ENCODE measurements at places on chromosomes 13 and 19.

DNA sequence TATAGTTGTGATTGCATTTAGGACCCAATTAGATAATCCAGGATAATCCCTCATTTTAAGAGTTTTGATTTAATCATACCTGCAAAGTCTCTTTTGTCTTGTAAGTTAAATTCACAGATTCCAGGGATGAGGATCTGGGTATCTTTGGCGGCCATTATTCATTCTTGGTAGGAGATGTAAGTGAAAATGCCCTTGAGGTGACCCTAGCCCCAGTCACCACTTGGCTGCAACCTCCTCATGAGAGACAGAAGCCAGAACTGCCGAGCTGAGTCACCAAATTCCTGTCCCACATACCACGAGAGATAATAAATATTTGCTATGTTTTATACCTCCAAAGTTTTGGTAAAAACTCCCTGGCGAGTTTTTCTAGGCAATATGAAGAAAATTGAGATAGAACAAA, 389.4 kb downstream of the RFC3 start:
- DNase-seq: no peak

- DNase-seq: no peak
Observed at GRCh38 chr13:83765796-83766195, 116.5 kb downstream of the SLITRK1 start.

GRCh38 chr19:57363688-57364181, 384 bp downstream of the TRAPPC2B start:
- no peak for DNase-seq

- no peak for DNase-seq
Observed at GRCh38 chr13:43776501-43777079, 10.2 kb downstream of the ENOX1 start.

- no peak for DNase-seq
Observed at GRCh38 chr13:75489502-75490263, 7.7 kb upstream of the TBC1D4 start.

- peak; percentile 79 for DNase-seq
Observed at GRCh38 chr19:32405431-32406160, at the start of gene DPY19L3. Gene DPY19L3 (plus strand): TSS chr19:32405770. CDS start chr19:32408254, 2,484 bp downstream.

GRCh38 chr13:33870046-33870668, 52.2 kb downstream of the RFC3 start:
- DNase-seq: no peak

- DNase-seq: no peak
Observed at GRCh38 chr13:57644106-57644505, 12.6 kb downstream of the PCDH17 start.

DNA sequence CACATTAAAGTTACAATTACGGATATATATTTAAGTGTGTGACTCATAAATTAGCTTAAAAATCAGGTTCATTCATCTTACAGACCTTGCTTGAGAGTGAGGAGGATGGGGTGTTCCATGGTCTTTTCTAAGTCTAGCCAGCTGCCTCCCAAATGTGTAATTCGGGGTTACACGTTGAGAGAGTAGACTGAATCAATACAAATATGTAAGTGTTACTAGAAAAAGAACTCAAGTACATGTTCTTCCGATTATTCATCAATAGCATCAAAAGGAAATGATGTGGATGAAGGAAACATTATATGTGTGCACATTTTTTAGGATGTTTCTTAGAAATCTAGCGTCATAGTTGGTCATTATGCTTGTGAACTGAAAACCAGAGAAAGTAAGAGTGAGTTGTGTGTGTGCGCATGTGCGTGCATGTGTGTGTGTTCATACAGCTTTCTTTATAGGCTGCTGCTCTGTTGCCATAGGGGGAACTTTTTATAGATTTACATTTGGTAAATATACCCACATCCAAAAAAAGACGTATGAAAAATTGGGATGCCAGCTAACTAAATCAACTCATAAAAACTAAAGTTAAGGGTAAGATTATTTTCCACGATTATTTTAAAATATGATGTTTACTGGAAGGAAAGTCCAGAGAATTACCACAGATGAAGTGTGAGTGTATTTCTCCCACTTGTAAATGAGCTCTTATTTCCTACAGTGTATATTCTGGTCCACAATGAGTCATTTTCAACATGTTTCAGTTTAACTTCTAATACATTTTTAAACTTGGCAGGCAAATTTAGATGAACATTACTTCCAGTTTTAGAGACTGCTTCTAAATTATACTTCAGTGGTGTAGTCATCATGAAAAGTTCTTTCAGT, 82.4 kb downstream of the PIBF1 start:
- DNase-seq: no peak

DNA sequence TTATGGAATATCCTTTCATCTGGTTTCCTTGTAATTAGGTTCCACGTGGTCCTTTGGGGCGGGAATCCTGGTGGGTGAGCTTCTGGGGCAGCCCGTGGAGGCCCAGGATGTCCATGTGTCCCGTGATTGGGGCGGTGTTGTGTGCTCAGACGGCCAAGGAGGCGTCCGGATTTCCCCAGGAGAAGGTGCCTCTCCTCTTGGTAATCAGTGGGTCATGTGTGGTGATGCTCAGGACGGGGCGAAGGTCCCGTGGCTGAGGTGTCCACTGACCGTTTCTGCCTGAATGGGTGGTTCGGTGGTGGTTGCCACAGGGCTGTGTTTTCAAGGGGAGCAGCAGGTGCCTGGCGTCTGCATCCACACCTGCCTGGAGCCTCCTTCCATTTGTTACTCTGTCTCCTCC, 52.2 kb upstream of the F7 start:
- no peak for DNase-seq

- no peak for DNase-seq
Observed at GRCh38 chr13:40515702-40516101, 150.7 kb downstream of the FOXO1 start.

DNA sequence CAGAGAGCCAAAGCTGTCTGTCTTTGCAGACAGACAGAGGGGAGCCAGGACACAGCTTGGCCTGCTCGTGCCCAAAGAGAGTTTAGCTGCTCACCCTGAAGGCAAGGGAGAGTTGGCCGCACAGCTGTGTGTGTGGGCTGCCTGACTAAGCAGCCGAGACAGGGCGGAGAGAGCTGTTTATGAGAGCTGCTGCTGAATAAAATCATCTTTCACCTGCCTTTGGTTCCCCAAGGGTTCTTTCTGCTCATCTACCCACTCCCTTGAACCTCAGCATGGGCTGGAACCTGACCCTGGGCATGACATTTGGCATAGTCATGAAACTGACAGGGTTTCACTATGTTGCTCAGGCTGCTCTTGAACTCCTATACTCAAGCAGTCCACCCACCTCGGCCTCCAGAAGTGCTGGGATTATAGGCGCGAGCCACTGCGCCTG, 98.2 kb downstream of the RBM26 start:
- DNase-seq: no peak

GRCh38 chr13:95573221-95573620, 20.7 kb downstream of the CLDN10 start:
- no peak for DNase-seq

DNA sequence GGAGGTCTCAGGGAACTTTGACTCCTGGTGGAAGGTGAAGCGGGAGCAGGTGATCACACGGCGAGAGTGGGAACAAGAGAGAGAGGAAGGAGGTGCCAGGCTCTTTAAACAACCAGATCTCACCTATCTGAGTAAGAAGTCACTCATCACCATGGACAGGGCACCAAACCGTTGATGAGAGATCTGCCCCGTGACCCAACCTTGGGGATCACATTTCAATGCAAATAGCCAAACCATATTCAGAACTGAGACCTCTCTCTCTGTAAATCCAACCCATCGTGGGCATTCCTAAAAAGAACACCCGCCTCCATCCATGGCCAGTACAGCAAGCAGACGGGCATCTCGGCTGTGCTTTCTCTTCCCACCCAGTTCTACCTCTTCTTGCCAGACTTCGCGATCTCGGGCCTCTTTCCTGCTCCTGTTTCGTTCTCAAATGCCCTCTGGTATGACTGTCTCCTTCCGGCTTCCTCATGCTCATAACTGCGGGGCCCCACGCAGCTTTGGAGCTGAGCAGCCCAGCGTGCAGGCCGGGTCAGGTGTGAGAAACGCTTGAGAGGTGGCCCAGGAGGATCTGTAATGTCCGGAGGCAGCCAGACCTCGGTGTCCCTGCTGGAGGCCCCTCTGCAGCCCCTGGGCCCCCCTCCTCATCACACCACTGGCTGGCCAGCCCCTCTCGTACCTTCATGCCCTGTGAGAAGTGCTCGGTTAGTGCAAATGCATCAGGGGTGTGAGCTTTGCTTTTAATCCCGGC, 97.0 kb upstream of the GPR183 start:
- DNase-seq: no peak

- DNase-seq: no peak
Observed at GRCh38 chr13:81577601-81578195, 1236.8 kb upstream of the SPRY2 start.

- DNase-seq: no peak
Observed at GRCh38 chr19:919199-920050, 2.3 kb downstream of the KISS1R start.

GRCh38 chr19:19562665-19563347, 24.7 kb downstream of the CILP2 start:
- DNase-seq: no peak

DNA sequence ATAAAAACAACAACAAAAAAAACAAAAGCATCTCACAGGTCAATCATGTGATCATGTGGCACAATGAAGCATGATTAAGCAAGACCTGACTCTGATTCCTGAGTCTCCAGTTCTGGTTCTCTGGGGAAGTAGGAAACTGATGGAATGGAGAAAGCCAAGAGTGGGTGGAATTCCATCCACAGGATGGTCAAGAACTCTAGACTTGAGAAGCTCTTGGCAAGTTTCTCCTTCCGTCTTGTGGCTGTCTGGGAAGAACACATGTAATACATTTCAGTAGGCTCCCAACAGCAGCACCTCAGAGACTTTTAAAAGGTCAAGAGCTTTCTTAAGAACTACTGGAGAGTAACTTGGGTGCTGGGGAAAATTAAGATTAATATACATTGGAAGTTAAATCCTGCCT, 78.6 kb upstream of the TSHZ3 start:
- no peak for DNase-seq

GRCh38 chr19:21569494-21569865, 64.1 kb downstream of the ZNF429 start:
- DNase-seq: no peak

- no peak for DNase-seq
Observed at GRCh38 chr19:34662919-34663318, 14.0 kb downstream of the SCGB2B2 start.

GRCh38 chr13:105342281-105342820, 1193.1 kb downstream of the EFNB2 start:
- DNase-seq: no peak

GRCh38 chr19:50983625-50984292, at the start of gene KLK7:
Gene KLK7 (minus strand): TSS chr19:50983917. CDS start chr19:50982399, 1,518 bp downstream.
- DNase-seq: no peak

DNA sequence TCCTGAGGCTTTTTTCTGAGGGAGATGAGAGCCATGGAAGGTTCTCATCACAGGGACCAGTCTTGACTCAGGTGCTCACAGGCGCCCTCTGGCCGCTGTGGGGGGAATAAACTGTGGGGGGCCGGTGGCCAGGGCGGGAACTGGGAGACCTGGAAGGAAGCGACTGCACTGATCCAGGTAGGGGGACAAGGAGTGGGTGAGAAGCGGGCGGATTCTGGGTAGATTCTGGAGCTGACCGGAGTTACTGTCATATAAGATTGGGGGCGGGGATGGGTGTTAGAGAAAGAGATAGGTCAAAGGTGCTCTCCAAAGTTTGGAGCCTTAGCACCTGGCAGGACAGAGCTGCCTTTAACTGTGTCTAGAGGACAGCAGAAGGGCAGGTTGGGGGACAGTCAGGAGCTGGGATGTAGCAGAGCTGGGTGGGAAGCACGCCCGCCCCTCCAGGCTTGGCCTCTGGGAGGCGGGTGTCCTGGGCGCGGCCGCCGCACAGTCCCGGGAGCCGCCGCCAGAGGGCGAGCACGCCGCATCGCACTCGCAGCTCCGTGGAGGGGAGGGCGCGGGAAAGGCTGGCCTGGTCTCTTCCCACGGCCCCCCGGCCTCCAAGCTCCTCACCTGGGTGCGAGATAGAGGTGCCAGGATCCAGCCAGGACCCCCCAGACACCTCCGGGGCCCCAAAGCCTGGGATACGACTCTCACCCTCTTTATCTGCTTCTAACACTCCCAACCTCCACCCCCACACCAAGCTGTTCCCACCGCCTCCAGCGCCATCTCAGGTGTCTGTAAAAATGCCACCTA, 4.2 kb upstream of the DAND5 start:
- peak; percentile 72 for DNase-seq

DNA sequence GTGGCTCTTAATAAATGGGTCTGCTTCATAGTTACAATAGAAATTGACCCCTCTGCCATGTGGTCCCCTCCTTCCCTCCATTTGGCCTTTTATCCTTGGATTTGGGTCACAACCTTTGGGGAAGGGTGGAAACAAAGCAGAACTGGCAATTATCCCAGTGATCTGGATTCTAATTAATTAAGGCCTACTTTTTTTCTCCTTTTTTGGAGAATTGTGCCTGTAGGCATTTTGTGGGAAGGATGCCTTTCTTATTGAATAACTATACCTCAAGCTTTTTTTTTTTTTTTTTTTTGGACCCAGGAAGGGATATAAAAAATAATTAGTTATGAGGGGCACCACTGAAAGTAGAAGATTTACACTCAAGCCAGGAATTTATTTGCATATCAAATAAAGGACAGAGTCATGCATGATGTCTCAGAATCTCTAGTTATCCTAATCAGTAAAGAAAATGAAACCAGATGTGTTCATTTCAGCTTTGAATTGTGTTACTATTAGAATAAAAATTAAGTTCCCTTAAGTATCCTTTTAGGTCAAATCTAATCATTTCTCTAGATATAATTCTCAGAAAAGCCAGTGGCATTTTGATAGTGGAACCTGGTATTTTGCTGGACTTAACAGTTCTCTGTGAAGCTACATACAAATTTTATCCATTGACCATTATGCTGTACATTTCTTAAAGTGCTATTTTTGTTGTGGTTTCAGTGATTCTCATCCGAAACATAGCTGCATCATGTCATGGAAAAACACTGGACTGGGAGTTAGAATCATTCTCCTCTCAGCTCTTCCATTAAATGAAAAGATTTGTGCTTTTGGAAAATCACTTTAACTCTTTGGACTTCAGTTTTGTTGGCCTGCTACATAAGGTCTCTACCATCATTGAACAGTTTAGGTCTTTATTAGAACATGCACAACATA, 129.3 kb downstream of the KCNRG start:
- no peak for DNase-seq

- peak; percentile 39 for DNase-seq
Observed at GRCh38 chr19:54462655-54463530, 685 bp downstream of the LENG9 start.

DNA sequence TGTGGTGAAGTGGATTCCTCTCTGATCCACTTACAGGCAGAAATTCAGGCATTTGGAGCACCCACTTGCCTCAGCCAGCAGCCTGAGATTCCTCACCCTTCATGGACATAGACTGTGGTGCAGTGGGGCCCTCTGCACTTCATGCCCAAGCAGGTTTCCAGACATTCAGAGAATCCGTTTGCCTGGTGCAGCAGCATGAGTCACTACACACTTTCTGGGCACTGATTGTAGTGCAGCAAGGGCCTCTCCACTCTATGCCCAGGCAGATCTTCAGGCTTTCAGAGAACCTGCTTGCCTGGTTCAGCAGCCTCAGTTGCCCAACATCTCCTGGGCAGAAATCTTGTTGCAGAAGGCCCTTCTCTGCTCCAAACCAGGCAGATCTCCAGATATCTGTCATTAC, 920.9 kb downstream of the SLITRK5 start:
- DNase-seq: no peak

GRCh38 chr19:32830231-32831014, 39.1 kb downstream of the SLC7A9 start:
- no peak for DNase-seq
